SK-N-DZ (cell line): ENCODE measurements at places on chromosomes 13 and 19.

GRCh38 chr19:49889687-49890348 lies 6.9 kb downstream of the IL4I1 start:
- DNase-seq = no peak

GRCh38 chr13:32175307-32175706 lies 139.9 kb downstream of the ZAR1L start:
- DNase-seq = no peak

- DNase-seq = no peak
These were observed 6.4 kb downstream of the METTL21C start for GRCh38 chr13:102688306-102688973.

GRCh38 chr13:30021611-30022010 lies 171.2 kb upstream of the UBL3 start:
- no peak for DNase-seq

DNA sequence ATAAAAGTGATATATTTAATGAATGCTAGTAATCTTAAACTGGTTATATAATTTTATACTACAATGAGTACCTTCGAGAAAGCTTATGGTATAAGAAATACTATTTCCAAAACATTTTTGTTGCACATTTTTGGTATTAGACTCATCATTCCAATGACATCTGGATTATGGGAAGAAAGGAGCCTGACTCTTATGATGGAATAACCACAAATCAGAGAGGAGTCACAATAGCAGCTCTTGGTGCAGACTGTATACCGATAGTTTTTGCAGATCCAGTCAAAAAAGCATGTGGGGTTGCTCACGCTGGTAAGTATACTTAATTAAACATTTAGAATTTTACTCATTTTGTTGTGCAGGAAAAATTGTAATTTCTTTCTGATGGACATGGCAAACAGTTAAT lies 3.9 kb downstream of the LACC1 start:
- DNase-seq = no peak

DNA sequence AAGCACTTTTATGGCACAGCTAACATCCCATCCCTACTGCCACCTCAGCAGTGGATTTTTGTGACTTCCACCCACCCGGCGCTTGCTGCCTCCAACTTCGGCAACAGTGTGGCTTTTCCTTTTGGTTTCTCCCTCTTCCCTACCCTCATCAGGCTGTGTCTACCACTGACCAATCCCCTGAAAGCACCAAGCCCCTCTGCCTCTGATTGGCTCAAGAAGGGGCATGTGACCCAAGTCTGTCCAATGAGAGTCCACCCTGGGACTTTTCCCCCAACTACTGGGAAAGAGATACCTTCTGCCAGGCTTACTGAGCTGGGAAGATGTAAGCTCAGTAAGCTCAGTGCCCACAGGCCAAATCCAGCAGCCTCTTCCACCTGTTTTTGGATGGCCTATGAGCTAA lies 5.8 kb downstream of the SMIM7 start:
- DNase-seq = peak; percentile 16

- no peak for DNase-seq
These were observed 140.7 kb downstream of the KCTD12 start for GRCh38 chr13:76745261-76746200.
